GM18507 (cell line): ENCODE measurements at places on chromosomes 5 and 9.

DNA sequence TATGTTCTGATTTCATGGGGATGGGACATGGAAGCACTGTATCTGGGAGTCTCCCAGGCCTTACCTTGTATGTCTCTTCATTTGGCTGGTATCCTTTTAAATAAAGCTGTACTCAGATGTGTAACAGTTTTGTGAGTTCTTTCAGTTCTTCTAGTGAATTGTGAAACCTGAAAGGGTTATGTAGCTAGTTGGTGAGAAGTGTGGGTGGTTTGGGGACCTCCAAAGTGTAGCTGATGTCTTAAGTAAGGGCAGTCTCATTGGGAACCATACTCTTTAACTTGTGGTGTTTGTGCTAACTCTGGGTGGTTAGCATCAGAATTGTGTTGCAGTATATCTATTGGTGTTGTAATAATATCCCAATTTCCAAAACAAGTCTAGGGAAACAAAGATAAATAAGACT, 166.9 kb upstream of the CCNH start:
- DNase-seq: no peak

DNA sequence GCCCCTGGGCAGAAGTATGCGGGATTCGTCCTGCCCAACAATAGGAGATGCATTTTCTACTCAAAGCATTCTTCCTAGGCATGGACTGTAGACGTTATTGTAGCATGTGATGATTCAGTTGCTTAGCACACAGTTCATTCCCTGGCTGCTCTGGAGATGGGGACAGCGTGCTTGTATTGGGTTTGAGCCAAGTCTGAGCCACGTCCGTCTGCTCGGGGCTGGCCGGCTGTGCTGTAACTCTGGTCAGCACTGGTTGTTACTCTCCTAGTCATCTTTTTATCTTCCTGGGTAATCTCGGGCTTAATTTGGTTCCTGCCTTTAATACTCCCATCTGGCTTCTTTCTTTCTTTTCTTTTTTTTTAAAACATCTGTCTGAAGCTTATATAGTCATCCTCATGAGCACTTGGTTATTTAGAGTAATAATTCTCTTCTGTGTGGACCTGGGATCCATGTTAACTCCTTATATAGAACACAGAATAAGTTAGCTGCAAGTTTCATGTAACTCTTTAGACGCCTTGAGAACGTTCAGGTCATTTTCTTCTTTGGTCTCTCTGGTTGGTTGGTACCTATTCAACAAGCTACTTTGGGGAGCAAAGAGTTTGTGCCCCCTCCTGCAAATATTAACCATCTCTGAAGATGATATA, 118.8 kb upstream of the RPS23 start:
- DNase-seq: no peak

- DNase-seq: no peak
Measured at GRCh38 chr5:172972552-172972951, 11.0 kb upstream of the ATP6V0E1 start.

GRCh38 chr9:78479441-78479840, 182.5 kb downstream of the PSAT1 start:
- DNase-seq: no peak

- no peak for DNase-seq
Measured at GRCh38 chr9:76216161-76216649, 178.0 kb downstream of the RFK start.

GRCh38 chr5:173572431-173573125, 43.9 kb downstream of the BOD1 start:
- no peak for DNase-seq

DNA sequence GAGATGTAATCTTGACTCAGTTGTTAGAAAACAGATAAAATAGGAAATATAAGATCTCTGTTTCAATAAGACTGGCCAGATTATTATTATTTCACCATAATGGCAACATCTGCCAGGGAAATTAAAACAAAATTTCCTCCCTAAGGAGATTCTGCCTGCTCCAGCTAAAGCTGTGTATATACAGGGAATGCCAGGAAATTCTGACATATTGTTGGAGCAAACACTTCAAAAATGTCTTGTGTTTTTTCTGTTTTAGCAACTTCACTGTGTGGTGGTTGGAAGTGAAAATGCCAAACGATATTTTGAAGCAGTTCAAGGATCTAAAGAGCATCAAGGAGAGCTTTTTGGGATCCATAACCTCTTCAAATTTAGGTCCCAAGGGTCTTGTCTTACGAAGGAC, 90.8 kb downstream of the ERCC6L2 start:
- DNase-seq: no peak

DNA sequence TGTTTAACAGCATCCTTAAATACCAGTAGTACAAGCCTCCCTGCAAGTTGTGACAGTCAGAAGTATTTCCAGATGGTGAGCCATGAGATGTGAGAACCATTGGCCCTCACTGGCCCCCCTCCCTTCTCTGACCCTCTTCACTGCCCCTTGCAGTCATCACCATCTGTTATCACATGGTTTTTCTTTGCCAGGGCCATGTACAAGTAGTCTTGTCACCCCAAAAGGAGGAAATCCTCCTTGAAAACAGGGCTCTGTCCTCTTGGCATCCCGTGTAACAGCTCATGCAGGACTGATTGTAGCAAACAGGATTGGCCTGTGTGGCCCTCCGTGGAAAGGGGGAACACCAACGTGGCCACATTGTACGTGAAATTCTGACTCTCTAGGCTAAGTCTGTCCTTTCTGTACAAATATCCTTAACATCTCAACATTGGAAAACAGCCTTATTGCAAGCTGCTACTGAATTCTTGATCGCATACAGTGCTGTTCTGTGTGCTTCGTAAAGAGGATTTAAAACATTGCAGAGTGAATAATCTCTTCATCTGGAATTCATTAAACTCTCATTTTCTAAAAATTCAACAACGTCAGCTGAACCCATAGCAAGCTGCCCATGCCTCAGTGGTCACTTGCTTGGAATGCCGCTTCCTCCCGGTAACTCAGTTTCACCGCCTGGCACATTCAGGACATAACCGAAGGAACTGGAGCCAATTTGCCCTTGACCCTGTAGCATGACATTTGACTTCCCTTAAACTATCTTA, 171.7 kb downstream of the ATPSCKMT start:
- no peak for DNase-seq

GRCh38 chr5:103693517-103693916, 130.9 kb upstream of the NUDT12 start:
- no peak for DNase-seq
